Anterior cingulate cortex (tissue), 58 donors: ENCODE measurements at places on chromosomes 6 and 20.

- no peak for DNase-seq
These were observed 18.7 kb downstream of the CDS2 start for GRCh38 chr20:5145365-5146098.

GRCh38 chr6:109265530-109265929, 116.7 kb downstream of the CD164 start:
- DNase-seq, result no peak

DNA sequence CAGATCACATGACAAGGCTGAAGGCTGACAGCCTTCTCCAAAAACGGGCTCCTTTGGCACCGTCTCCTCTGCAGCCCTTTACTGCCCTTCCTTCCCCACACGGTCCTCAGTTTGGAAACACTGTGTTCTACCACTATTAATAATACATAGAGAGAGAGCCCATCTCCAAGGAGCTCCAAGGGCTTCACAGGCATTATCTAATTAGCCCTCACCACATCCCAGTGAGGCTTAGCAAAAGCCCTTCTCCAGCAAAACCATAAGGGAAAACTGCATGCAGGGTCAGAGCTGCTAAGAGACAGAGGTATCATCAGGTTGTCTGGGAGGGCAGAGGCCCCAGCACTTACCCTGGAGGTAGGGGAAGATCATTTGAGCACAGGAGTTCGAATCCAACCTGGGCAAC, 169.3 kb upstream of the JARID2 start:
- no peak for DNase-seq

- DNase-seq, result no peak
These were observed 727 bp downstream of the EDEM2 start for GRCh38 chr20:35146299-35146919.

GRCh38 chr6:68873236-68873635, 238.2 kb downstream of the ADGRB3 start:
- no peak for DNase-seq

GRCh38 chr20:11894062-11894461, 23.6 kb upstream of the BTBD3 start:
- no peak for DNase-seq

GRCh38 chr6:45479834-45480751, 102.4 kb upstream of the SUPT3H start:
- no peak for DNase-seq

- DNase-seq, result no peak
These were observed 7.8 kb downstream of the RBCK1 start for GRCh38 chr20:415820-416322.

GRCh38 chr6:114140416-114140815, 169.5 kb upstream of the HDAC2 start:
- no peak for DNase-seq

DNA sequence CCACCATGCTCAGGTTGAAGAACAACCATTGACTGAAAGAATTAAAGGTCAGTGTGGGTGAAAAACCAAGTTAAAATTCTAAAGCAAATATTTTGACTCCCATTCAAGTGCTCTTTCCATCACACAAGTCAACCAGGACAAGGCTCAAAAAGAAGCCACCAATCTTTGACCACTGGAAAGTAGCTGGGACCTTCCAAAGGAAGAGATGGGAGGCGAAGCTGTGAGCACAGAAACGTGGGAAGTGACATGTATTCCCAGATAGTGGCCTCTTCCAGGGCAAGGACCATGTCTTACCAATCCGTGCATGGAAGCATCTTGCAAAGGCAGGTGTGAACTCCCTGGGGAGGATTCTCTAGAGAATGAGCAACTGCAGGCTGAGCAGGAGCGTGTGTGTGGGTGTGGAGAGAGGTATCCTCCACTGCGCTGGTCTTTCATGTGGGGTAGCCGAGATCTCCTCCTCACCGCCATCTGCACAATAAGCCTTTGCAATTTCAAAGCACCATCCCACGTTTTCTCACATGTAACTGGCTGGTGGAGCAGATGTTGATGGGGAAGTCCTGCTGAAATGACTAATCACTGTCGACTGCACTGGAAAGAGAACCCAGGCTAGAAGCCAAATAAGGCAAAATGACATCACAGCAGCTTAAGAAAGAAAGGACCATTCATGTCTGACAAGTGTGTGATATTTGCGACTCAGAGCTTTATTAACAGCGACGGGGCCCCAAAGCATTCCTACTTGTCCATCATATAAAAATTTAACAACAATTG, 189.4 kb upstream of the RREB1 start:
- DNase-seq, result peak; percentile 55

- DNase-seq, result no peak
These were observed 347.7 kb downstream of the PRKN start for GRCh38 chr6:162379757-162380409.

- DNase-seq, result no peak
These were observed 123.3 kb downstream of the NFATC2 start for GRCh38 chr20:51419231-51419630.

DNA sequence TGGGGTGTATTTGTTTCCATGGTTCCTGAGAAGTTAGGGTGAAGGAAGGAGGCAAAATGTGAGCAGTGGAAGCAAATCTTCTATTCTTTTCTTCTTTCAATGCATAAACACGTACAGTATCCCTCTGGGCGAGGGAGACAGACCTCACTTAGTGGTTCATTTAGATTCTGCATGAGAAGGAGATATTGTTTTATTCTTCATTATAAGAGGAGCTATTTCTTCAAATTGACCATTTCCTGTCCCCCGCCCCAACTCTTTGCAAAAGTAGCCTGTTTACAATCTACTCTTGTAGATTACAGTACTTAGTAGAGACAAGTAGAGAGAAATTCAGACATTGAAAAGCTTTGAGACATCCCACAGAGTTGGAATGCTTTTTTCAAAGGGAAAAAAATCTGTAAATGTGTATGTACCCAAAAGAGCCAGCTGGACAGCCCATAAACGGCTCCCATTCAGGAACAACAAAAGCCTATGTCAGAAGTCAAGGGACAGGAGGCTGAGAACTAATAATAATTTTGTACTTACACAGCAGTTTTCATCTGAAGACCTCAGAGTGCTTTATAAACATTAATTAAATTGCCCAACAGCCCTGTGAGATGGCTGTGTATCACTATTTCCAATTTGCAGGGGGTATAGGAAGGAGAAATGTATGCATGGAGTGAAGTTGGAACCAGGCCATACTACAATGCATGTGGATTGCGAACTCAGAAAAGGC, 23.9 kb downstream of the CD83 start:
- DNase-seq, result no peak

DNA sequence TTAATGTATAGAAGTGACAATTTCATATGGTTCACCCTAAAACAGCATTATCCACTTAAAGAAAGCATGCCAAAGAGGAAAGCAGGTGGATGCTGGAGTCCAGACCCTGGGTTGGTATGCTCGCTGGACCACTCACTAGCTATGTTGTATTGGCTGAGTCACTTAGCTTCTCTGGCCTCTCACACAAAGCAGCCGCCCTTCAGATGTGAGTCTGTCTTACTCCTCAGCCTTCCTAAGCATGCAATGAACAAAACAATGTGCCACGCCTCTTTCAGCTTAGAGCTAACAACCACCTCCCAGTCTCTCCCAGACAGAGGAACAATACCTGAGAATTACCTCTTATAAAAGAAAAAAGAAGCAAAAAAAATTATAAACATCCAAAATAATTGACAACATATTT, 29.4 kb downstream of the SIM1 start:
- no peak for DNase-seq

DNA sequence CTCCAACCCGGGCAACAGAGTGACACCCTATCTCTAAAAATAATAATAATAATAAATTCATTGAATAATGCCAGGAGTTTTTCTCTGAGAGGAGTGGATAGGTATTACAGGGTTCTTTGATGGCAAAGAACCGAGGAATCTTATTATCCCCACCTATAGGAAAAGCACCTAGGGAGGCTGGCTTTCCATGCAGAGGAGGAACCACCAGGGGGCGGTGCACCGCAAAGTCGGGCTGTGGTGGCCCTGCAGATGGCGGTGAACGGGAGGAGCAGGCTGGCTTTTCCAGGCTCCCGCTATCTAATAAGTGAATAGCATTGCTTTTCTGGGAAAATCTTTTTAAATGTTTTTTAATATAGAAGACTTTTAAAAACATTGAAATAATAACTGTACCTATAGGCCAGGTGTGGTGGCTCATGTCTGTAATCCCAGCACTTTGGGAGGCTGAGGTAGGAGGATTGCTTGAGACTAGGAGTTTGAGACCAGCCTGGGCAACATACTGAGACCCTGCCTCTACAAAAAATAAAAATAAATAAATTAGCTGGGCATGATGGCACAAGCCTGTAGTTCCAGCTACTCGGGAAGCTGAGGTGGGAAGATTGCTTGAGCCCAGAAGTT, 864.2 kb downstream of the KIF16B start:
- no peak for DNase-seq

DNA sequence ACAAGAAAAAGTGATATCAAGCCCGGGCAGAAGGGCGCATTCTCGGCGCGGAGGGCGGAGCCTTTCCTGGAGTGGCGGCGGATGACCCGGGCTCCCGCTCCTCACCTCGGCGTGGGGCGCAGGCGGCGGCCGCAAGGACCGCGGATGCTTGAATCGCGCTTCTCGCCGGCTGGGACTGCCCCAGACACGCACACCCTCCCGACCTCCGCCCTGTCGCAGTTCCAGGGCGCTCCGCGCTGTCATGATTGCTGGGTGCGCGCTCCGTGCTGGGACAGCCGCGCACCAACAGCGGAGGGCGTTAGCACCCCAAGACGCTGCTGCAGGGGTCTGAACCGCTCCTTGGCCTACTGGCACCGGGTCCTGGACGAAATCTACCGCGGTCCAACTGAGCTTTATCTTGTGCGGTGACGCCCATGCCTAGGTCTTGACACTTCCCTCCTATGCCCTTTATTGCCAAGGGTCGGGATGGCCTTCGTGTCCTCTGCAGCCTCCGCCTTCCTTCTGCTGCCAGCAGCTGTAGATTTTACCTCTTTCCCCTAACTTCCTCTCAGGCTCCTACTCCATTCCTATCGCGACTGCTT, 43.3 kb downstream of the IRAK1BP1 start:
- DNase-seq, result peak; percentile 2

DNA sequence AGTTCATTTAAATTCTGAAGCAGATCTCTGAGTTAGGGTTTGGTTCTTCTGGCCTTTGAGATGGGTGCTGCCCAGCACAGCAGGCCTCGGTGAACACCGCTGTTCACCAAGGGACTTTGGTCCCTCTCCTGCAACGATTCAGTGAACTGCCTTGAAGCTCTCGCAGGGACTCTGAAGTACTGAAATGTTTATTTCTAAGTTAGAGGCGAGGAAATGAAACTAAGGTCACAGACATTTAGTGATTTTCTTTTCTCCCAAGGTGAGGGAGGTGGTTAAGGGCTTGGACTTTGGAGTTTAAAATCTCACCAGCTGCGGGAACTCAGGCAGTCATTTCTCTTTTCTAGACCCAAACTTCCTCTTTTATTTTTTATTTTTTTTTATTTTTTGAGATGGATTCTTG, 26.2 kb downstream of the E2F3 start:
- DNase-seq, result no peak

DNA sequence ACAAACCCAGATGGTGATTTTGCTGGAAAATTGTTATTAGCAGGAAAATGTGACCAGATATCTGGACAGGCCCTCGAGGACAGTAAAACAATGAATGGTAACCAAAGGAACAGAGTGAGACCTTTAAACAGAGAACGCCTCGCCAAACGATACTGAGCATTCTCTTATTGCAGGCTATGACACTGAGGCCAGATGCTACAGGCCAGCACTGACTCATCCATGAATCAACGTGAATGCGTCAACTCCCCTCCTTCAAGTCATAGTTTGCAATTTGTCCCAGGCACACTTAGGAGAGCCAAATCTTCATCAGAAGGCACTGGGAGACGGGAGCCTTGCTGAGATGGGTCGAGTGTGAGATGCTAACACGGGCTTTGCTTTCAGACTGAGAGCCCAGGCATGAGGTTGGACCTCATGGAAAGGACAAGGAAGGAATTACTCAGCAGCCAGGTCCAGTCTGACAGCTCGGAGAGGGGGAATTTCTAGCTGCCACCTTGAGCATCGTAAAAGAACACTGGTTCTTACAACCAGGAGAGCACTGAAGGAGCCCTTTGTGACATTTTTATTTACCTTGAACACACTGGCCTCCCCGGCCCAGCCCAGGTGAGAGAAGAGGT, 60.7 kb downstream of the BMP7 start:
- no peak for DNase-seq

DNA sequence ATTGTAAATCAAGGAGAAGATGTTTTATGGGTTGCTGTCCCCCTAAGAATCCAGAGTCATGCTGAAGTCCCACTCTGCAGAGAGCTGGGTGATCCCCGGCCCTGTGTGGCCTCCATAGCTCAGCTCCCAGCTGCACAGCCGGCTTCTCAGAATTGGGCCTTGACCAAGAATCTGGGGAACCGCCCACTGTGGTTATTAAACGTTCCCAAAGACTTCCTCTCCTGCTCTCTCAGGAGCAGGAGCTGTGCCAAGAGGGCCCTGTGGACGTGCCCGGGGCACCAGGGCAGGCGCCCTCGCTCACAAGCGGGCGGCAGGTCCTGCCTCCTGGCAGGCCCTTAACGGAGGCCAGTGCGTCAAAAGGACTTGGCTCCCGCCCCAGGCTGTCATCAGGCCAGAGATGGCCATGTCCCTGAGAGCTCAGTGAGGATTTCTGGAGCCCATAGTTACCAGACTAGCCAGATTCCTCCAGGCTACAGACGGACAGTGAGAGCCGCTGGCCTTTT, 30.4 kb downstream of the ZC3H12D start:
- DNase-seq, result peak; percentile 81

DNA sequence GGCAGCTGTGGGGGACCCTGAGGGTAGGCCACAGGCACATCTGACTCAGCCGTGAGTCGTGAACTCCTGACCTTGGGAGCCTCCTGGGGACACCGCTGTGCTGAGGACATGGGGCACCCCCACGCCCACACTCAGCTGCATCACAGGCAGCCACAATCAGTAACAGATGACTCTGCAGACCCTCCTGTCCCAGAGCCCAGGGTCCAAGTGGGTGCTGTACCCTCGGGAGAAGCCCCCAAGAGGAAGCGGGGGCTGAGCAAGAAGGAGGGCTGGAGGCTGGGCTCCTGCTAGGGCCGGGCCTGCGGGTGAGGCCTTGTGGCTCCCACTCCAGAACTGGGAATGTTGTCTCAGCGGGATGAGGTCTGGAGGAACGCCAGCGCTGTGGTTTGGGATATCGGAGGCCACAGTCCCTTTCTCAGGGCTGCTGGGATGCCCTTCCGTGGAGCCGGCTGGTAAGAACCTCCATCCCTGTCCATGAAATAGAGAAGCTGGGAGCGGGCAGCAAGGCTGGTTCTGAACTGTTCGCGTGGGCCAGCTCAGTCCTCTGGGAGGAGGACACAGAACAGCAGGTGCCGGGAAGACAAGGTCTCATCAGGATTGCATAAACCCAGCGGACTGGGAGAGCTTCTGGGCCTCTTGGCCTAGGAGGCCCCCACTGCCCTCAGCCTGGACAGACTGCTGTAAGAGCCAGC, 3.1 kb upstream of the LAMA5 start:
- DNase-seq, result no peak

DNA sequence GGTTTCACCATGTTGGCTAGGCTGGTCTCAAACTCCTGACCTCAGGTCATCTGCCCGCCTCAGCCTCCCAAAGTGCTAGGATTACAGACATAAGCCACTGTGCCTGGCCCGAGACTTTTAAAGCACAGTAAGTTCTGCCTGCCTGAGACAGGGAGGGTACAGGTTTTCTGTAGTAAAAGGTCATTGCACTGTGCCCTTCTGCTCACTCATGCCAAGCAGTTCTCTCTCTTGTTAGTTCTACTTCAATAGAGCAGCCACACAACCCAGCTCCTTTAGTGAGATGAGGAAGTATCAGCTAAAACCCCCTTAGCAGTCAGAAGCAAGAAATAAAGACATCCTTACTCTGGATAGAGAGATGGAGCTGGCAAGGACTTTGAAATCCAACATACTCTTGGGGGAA, 52.4 kb upstream of the ARMH2 start:
- DNase-seq, result no peak
